Suprapubic skin (tissue), 4 donors: ENCODE measurements at places on chromosomes 6 and 20. TPM values are rescaled to one million over a fixed set of nuclear protein-coding genes. Genes with fewer than 3 reads are reported as not detected.

DNA sequence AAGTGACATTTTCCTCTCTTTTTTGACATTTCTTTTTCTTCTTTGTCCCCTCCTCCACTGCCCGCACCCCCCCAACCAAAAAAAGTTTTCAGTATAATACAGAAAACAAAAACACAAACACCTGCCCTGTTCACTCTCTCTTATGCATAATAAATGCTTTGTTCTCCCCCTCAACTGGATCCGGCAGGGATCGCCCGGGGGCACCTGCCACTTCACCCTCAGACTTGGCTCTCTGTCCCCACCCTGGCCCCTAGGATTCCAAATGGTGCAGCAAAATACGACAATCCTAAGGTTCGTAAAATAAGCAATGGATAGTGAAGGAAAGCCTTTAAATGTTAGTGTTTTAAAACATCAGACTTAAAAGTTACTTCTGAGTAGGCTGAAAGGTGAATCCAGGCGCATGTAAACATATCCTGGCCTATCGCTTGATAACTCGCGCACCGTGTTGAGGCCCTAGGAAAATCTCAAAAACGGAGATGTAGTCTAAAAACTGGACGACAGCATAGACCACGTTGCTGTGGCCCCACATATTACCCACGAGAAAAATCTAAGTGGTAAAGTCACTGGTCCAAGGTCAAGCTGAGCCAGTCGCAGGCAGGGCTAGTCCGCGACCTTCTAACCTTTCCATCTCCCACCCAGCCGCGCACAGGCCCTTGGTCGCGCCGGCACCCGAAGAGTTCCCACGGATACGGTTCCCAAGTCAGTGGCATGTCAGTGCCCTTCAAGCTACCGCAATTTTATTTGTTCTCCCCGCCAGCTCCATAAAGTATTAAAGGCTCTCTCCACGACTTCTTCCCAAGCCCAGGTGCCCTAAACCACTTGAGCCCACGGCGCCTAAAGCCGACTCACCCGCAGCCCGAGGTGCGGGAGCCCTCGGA lies 130.8 kb downstream of the OGFRL1 start:
- no peak for DNase-seq

Gene ADAM33
- 24.3 TPM for total RNA-seq

DNA sequence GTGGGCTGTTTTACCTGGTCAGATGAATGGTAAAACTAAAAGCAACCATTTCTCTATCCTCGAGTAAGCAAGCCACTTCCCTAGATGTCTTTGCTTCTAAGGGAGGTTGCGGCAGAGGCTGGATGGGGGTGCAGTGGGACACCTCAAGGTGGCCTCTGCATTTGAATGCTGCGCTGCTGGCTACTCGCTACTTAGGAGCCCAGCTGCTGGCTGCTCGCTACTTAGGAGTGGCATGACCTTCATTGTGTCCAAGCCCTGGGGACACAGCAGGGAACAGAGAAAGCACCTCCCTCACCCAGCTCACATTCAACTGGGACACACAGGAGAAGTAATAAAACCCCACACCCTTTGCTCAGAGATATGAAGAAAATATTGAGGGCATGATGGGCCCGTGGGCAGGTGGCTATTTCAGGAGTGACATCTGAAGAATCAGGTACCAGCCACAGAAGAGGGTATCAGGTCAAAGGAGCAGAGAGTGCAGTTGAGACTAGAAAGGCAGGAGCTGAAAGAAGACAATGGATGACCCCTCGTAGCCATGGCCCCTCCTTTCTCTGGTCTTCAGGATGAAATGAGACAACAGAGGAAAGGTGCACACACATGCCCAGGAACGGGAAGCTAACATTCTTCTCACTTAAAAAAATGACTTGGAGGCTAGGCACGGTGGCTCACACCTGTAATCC lies 149.4 kb downstream of the ZMYND8 start:
- DNase-seq, result no peak

- DNase-seq, result no peak
These were observed 311.0 kb upstream of the RGS17 start for GRCh38 chr6:153442096-153442495.
